ENCODE measurements at places on chromosomes 7 and 10. TPM values are rescaled to one million over a fixed set of nuclear protein-coding genes. Genes with fewer than 3 reads are reported as not detected.

- peak; percentile 21 for DNase-seq
Observed at GRCh38 chr7:127792528-127793342, 140.7 kb downstream of the SND1 start.

DNA sequence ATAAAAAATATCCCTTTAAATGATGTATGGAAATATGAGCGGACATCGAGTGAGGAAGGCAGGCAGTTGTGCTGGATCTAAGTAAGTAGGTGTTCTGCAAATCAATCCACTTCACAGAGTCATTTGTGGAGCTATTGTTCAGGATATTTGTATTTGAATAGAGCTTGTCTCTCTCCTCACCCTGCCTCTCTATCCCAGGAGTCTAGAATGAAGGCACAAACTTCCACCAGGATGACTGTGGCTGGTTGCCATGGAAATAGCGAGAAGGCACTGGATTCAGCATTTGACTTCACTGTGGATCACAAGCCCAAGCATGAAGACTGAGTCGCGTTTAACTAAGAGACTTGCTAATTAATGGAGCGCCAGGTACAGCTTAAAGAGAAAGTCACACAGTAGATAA lies 53.2 kb downstream of the NPY start:
- DNase-seq: no peak

- DNase-seq: no peak
Observed at GRCh38 chr10:44830022-44830421, 81.1 kb upstream of the TMEM72 start.

DNA sequence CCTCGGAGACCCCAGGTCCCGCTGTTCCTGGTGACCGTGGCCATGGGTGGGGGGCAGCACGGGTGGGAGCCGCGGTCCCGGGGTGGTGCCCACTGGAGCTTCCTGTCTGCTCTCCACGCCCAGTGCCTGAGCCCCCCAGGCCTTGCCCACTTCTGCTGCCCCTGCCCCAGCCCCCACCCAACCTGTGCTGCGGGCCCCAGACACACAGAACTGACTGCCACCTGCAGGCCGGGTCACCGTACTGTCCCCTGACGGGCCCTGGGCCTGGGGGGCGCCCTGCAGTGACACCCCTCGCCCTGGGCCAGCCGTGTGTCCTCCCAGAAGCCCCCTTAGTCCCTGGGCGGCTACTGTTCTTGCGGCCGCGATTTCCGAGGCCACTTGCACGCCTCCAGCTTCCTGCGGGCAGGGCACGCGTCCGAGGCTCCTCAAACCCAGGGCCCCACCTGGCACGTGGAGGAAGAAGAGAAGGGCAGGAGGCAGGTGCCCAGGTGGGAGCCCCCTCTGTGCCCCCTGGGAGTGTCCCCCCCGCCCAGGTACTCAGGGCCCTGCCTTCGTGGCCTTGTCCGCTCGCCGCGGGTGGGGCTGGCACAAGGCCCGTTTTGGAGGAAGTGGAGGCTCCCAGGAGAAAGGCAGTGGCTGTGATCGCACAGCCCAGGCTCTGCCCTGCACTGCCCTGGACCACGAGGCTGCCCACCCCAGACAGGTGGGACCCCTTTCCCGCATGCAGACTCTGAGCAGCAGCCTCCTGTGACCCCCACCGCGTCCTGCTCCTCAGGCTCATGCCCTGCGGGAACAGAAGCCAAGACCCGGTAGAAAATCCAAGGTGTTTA lies 10.4 kb downstream of the TMEM184A start:
- DNase-seq: no peak

- no peak for DNase-seq
Observed at GRCh38 chr7:16951483-16952080, 69.8 kb upstream of the AGR3 start.

TRIM8 gene
- total RNA-seq: 124 TPM

DNA sequence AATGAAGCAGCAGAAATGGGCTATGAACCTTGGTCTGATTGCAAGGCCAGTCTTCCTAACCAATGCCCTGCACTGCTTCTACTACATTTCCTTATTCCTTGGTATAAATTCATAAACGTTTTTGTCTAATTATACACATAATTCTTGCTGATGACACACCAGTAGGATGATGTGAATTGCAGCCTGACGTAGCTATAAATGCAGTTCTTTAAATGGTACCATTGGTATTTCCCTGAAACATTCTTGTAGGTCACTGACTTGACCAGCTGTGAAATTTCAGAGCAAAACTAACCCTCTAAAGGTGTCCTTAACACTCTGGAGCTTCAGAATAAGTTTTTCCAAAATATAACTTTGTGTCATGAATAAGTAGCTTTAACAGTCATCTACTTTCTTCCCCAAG lies 50.8 kb downstream of the IFIT5 start:
- DNase-seq: no peak

GRCh38 chr7:66304536-66304935 lies 99.4 kb downstream of the TPST1 start:
- peak; percentile 83 for DNase-seq

DNA sequence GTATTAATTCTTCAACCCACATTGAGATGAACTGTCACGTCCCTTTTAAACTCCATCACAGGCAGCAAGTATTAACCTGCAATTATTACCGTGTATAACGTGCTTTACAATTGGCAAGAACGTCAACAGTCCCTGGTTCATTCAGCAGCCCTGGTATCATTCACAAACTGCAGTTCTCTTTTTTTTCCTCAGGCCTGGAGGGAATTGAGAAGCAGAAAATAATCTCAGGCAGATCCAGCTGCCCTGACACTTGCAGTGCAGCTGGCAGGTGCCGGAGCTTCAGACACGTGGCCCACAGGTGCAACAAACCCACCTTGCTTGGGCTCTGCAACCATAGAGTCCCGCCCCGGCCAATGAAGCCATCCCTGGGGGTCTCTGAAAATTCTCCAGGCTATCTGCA lies 137.3 kb downstream of the PLXNA4 start:
- DNase-seq: no peak

TRIM4 gene
- total RNA-seq: 30.9 TPM

AKR1C4 gene
- total RNA-seq: not detected

GRCh38 chr10:71569775-71570588 lies 149.6 kb downstream of the C10orf105 start:
- peak; percentile 66 for DNase-seq

GRCh38 chr7:114295522-114295921 lies 119.1 kb upstream of the FOXP2 start:
- DNase-seq: no peak

DNA sequence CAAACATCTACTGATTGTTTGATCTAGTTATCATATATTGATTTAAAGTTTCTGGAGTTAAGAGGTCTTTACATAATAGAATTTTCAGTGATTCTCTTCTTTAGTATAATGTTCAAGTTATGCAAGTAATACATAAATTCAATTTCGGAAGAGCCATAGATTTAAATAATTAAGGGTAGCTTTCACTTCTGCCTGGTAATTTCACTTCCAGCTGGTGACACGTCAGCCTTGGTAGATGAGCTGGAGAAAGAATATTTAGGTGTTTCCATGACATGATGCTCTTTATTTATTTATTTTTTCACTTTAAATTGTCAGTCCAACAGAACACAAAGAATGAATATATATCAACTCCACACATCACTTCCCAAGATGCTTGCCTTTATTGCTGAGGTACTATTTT lies 5.2 kb upstream of the OTUD1 start:
- no peak for DNase-seq

DNA sequence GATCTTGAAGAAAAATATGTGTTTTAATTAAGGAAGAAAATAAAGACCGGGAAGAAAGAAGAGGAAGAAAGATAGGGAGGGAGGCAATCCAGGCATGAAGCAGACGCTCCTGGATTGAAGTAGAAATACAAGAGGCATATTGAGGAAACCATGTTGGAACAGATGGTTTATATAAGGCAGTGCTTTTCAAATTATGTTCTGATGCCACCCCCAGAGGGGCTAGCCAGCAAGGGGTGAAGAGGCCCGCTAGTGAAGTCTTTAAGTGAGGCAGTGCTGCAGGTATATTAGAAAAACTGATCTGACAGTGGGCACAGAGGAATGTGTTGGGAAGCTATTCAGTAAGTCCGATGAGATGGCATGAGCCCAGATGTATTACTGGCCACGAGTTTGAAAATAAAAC lies 40.1 kb downstream of the REEP3 start:
- DNase-seq: no peak

GIMAP1 gene
- total RNA-seq: 28.2 TPM

DNA sequence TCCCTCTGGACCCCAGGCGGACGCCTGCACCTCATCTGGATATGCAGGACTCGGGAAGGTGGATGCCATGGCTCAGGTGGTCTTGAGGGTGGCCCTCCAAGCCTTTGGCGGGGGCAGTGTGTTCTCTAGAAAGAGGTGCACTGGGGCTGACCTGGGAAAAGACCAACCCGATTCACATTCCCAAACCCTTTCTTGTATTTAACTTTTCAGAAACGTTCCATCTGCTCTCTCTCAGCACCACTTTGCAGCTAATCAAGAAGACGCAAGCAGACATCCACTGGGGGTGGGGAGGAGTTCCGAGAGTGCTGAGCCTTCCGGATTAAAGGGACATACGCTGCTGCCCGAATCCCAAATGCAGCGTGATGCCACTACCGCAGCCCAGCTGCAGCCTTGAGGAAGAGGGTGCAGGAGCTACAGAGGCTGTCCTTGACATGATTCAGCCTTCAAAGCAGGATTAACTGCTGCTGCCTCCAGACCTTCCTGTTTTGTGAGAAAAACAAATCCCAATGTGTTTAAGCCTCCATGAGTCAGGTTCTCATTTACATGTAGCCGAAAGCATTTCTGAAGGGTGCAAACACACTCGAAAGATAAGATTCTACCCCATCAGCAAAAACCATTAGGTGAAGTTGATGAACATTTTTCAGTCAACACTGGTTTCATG lies 39.9 kb downstream of the RBM17 start:
- peak; percentile 72 for DNase-seq

DNA sequence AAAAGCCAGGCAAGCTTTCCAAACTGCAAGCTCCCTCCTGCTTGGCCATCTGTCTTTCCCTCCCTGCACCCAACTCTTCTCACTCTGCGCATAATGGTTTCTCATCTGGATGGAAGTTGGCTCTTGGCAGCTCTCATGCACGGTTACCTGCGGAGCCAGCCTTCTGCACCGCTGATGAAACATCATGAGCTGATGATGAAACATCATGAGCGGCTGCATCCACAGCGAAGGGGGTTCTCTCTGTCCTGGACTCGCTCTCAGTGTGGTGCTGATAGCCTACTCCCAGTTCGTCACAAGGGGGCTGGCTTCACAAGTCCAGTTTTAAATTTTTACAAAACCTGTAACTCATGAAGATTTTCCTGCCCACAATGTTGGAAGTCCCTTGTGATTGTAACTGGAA lies 457.5 kb downstream of the ACTR3B start:
- DNase-seq: no peak

DNA sequence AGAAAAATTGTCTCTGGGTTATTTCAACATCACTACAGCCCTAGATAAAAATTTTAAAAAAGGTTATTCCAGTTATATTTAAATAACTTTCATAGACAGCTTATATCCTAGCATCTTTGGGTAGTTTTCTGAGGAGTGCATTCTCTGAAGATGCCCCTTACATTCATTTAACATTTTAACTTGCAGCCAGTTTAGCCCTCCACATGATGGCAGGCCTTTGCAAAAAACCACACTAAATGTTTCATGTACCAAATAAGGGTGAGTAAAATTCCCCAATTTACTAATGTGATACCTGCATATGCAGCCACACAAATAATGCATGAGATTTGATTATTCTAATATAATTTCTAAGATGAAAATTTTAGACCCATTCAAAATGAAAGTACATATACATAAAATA lies 108.4 kb upstream of the ZWINT start:
- no peak for DNase-seq

FBXW4 gene
- 20.7 TPM for total RNA-seq

- DNase-seq: no peak
Observed at GRCh38 chr7:48803250-48803649, 121.1 kb upstream of the CDC14C start.

GRCh38 chr10:43938810-43939209 lies 290.1 kb upstream of the ZNF32 start:
- DNase-seq: no peak

ASAH2B gene
- 2.2 TPM for total RNA-seq

TSPAN12 gene
- total RNA-seq: 83.4 TPM

DNA sequence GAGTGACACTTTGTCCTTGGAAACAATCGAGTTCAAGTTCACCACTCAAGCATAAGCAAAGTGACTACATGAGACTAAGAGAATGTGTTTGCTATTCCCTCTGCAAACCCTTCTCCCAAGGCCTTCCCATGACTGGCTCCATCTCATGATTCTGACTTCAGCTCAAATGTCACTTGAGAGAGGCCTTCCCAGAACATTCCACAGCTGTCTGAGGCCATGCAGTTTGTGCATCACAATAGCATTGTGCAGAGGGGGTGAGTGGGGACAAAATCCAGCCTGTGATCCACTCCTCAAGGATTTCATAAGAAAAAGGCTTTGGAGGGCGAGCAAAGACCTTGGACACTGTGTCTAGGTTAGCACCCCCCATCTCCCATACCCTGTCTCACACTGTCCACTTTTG lies 6.9 kb upstream of the LRMDA start:
- DNase-seq: no peak

DNA sequence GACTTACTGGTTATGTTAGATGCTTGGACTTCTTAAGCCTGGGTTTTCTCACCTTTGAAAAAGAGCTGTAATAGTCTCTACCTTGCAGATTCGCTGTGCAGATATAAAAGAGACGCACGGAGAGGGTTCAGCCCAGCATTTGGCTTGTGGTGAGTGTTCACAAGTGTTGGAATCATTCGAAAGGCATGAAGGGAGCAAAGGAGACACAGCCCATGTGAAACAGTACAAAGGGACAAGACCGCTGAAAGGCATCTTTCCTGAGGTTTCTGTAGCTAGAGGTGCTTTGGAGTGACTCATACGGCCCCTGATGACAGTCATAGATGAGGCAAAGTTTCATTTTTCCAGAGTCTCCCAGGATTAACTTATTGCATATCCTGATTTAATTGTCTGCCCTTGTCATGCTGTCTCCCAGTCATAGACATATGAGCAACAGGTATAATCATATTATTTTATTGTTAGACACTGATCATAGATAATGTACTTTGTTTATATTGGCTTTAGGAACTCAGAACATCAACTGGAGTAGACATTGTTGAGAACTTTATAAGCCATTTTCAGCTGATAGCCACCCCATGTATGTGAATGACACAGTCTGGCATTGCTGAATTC lies 171.1 kb downstream of the ADRA2A start:
- no peak for DNase-seq

GRCh38 chr7:92415225-92415624 lies 32.1 kb upstream of the GATAD1 start:
- no peak for DNase-seq

GRCh38 chr10:112988839-112989406 lies 38.9 kb downstream of the TCF7L2 start:
- peak; percentile 53 for DNase-seq

VWA2 gene
- total RNA-seq: not detected

DNA sequence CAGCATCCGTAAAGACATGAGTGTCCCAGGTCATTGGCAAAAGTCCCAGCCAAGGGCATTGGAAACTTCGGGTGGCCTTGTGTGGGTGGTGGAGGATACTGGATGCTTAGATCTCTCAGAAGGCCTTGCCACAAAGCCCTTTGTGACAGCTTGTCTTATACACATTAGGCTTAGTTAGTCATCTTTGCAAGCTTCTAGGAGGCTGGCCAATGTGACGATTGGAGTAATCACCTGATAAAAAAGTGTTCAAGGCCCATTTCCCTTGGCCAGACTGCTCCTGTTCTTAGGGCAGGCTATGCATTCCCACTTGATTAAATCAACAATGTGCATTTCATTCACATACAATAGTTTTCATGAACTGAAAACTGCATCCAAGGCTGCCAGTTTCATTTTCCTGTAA lies 26.9 kb downstream of the NPS start:
- DNase-seq: no peak

GRCh38 chr10:71316056-71316785 lies 2.8 kb upstream of the SLC29A3 start:
- peak; percentile 23 for DNase-seq

Data from dermis blood vessel endothelial cell (primary cell).